ENCODE measurements at places on chromosomes 1 and 21.

DNA sequence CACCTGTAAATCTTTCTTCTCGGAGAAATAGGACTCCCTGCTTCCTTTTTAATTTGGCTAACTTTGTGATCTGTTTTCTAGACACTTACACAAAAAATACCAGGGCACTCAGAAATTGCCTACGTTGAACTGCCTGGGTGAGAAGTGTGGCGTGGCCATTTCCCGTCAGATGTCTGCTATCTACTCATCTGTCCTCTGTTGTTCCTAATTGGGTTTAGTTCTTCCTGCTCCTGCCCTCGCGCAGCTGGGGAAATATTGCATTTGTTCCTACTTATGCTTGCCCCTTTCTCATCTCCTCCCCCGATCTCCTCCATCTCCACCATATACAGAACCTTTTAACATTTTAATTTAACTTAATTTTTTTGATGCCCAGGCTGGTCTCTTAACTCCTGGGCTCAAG is 55.1 kb downstream of the CD58 start:
- DNase-seq, result no peak

DNA sequence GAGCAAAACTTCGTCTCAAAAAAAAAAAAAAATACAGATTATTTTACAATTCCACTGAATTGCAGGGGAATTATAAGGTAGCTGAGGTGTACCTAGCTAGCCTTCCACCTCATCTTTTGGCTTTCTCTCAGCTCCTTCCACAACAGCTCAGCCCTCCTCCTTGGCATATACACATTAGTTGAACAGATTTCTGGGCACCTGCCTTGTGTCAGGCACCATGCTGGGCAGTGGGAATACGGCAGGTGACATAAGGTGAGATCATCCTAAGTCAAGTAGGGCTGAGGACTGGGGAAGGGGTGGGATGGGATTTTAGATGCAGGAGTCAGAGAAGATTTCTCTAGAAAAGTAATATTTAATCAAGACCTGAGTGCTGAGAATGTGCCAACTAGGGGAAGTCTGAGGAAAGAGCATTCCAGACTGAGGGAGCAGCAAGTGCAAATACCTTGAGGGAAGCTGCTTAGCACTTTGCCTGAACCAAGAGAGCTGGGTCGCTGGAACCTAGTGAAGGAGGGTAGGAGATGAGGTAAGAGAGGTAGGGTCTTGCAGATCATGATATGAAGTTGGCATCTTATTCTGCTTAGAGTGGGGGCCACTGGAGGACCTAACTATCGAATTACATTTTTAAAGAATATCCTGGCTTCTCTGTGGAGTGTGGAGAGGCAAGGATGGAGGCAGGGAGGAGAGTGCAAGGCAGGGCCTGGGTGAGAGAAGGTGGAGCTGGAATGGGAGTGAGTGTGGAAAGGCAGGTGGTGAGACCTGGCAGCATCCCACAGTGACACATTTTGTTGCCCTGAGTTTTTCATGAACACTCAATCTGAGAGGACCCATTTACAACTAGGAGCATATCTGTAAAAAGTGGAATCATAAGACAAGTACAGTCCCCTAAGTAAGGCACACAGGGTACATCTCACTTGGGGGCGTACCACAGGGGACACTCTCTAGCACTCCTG is 28.2 kb downstream of the LAMC2 start:
- DNase-seq, result no peak

GRCh38 chr1:45238846-45239245 is 32.4 kb upstream of the ZSWIM5 start:
- DNase-seq, result no peak

DNA sequence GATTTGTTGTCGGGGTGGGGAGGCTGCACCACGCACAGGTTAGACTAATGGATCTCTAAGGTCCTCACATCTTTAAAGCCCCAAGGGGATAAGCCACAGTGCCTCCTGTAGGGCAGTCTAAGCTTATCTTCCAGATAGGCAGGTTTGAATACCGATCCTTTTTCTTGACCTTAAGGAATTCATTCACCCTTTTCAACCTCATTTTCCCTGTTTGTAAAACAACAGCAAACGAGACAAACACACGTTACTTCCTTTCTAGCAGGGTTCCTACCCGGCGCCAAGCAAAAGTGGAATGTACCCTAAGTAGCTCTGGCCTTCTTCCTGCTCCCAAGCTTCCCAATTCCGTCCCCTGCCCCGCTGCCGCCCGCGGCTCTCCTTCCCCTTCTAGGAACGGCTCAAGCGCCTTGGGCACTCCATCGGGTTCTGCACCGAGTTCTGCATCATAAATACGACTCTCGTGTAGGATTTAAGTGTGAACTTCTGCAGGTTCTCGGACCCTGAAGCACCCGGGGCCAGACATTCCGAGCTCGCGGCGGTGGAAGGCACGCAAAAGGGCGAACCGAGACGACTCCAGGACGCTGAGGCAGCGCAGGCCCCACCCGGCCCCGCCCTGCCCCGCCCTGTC is 548 bp upstream of the CDC20 start:
- no peak for DNase-seq

DNA sequence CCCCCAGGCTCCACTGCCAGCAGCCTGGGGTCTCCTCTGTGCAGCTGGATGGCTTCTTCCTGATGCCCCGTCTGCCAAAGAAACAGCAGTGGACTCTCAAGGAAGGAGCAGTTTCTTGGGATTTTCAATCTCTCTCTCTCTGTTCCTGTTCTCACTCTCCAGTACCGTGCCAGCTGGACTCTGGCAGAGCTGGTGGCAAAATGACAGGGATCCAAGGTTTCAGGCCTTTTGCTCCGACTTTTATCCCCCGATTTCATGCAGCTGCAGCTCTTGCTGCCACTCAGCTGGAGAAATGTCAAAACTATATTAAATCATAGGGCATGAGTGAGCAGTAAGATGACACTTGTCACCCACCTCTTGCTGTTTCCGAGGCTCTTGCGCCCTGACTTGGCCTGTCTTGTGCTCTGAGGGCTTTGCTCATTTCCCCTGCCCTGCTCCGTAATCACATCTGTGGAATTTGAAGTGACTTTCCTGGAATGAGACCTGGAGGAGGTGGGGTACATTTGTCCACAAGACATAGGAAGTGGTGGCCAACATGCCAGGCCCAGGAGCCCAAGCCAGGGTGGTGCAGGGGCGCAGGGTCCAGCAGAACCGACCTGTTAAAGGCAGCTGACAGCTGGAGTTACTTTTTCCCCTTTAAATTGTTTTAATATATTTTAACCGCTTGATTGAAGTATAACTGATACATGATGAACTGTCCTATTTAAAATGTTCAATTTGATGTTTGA is 576.2 kb downstream of the PTPRU start:
- no peak for DNase-seq

- DNase-seq, result peak; percentile 81
Observed at GRCh38 chr1:99648107-99648506, 2.2 kb downstream of the PALMD start.

DNA sequence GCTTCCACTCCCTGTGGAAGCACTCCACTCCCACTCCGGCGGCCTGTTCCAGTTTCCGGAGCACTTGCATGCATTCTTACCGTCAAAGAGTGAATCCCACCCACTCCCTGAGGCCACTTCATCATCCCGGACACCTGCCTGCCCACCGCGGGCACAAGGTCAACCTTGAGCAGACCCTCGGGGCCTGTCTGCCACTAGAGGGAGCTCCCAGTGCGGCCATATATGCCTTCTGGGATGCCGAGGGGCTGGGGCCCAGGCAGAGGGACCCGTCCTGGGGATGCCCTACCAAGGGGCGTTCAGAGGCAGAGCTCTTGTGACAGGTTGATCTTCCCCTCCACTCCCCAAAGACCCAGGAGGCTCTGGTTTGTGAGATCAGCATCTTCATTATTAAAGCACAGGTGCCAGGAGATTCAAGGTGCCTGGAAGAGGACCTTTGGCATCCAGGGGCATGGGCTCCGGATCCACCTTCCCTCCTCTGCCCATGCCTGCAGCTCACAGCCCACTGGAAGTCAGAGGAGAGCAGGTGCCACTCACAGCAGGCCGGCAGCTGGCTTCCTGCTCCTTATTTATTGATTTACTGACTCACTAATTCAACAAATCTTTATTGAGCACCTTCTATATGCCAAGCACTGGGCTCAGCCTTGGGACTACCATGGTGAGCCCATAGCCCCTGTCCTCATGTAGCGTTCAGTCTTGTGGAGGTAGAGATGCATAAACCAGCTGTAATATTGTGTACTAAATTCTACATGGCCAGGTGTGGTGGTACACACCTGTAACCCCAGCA is 47.3 kb downstream of the UBIAD1 start:
- no peak for DNase-seq

- DNase-seq, result no peak
Observed at GRCh38 chr21:15122241-15122640, 57.4 kb upstream of the NRIP1 start.

- DNase-seq, result no peak
Observed at GRCh38 chr1:234696148-234696576, 86.2 kb upstream of the IRF2BP2 start.

GRCh38 chr1:18045203-18045602 is 62.4 kb upstream of the IGSF21 start:
- no peak for DNase-seq

GRCh38 chr1:209805341-209805781 is 581 bp downstream of the IRF6 start:
- peak; percentile 39 for DNase-seq

DNA sequence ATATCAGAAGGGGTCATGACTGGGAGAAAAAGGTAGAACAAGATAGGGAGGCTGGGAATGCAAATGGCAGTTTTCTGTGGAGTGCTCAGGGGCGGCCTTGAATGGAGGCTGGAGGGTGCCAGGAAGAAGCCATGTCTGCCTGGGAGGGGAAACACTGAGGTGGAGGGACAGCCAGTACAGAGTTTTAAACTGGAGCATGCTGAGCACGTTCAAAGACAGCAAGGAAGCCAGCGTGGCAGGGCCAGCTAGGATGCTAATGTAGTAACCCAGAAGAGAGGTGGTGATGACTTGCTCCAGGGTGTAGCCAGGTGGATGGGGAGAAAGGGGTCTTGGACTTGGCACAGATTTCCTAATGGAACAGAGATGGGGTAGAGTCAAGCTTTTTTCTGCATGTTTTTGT is 445.8 kb upstream of the VAMP3 start:
- DNase-seq, result no peak

DNA sequence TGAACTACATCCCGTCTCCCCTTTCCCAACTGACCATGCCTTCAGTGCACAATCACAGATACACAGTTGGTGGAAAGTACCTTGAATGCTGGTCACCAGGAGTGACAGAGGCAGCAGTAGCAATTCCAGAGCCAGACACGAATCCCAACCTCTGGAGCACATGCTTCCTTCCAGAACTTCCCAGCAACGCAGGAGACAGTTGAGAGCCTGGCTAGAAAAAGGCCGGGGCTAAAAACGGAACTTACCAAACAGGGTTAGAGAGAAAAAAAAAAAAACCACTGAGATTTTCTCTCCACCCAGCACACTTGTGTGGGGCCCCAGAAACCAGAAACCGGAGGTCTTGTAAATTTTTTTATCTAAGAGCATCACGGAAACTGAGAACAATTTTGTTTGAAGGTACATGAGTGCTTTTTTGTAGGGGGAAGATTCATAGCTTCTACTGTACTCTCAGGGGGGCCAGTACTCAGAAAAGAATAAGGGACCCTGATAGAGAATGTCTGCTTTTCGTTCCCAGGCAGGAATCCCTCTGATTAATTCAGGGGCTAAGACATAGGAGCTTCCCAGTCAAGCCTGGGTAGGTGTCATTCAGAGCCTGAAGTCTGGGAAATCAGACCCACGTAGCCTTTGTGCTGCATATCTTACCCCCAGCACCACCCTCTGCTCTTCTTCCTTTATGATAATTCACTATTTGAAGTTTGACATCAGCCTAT is at the start of gene CD48:
CD48 (minus strand) TSS at position 221 of the 710 bp plus-strand sequence; CDS start at position 162, 59 bp downstream.
- DNase-seq, result no peak

GRCh38 chr1:208432346-208432745 is 188.2 kb upstream of the PLXNA2 start:
- DNase-seq, result no peak

GRCh38 chr1:32353431-32353830 is 8.9 kb downstream of the FAM229A start:
- no peak for DNase-seq

DNA sequence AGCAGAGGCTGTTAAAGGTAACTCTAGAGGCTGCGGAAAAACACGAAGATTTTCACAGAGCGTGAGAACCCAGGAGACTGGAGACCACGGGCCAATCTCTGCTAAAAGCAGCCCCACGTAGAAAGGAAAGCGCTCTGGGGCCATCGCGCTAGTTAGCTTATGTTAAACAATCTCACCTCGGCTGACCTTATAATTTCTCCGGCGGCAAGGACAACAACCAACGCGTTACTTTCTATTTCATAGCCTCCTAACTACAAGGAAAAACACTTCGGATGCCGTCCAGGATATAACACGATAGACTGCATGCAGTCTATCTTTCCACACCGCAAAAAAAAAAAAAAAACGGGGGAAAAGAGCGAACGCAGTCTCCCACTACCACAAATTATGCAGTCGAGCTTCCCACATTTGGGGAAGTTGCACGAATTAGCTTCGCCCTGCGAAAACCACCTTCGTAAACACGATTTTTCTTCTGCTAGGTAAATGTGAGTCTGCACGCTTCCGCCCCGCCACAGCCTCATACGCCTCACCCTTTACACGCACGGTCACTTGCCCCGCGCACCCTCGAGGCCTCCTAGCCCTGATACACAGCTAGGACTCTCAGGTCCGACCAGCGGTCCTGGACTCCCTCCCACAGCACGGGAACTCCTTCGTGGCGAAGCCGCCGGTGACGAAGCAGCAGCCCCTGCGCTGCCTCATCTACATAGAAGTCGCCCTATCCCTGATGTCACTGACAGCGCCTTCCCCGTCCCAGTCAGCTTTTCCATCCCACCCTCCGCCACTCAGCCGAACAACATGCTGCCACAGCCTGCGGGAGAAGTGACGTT is 87.8 kb downstream of the PRKAB2 start:
- peak; percentile 98 for DNase-seq

DNA sequence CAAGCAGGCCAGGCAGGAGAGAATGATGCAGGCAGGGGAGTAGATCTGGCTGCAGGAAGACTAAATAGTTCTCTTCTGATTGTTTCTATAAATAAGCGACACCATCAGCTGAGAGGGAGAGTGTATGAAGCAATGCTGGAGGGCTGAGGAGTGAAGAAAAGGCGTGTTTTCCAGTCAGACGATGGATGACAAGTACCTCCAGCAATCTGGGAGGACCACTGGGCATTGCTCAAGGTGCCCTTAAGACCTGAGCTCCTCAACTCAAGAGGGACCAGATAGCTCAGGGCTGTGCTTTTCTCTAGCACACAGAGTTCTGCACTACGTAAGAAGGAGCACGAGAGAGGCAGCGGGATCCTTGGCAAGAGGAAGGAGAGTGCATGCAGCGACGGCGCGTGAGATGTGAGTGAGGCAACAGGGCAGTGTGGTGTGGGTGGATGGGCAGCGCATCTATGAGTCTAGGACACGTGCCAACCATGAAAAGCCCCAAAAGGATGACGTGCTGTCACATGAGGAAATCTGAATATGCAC is 36.0 kb downstream of the PABPC4 start:
- no peak for DNase-seq

Data from mammary epithelial cell (primary cell).